ENCODE measurements at places on chromosomes 7 and 10. TPM values are rescaled to one million over a fixed set of nuclear protein-coding genes. Genes with fewer than 3 reads are reported as not detected.

GRCh38 chr10:46530249-46531186, 25.9 kb downstream of the GPRIN2 start:
- DNase-seq: no peak

GRCh38 chr10:110562348-110562747, 5.1 kb upstream of the SMC3 start:
- no peak for DNase-seq

GRCh38 chr10:7969623-7970022, 84.9 kb upstream of the GATA3 start:
- DNase-seq: no peak

DNA sequence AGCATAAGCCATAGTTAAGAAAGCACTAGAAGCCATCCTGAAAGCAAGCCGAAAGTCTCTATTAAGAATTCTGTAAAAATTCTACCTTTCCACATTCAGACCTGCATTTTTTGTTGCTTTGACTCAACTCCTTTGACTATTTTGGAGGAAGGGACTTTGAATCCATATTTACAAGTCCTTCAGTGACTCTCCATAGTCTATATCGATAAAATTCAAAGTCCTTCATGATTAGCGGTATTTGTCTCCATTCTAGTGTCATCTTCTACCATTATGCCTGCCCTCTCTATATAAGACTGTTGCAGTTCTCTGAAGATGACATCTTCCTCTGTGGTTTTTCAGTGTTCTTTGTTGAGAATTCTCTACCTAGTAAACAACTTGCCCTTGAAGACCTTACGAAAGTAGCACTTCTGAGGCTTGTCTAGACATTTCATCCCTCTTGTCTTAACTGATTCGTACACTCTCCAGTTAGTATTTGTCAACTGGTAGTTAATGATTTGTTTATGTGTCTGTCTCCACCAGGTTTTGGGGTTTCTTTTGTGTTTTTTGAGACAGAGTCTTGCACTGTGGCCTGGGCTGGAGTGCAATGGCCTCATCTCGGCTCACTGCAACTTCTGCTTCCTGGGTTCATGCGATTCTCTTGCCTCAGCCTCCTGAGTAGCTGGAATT, 1.7 kb downstream of the CCSER2 start:
- no peak for DNase-seq

Gene GPR15LG
- total RNA-seq: not detected

DNA sequence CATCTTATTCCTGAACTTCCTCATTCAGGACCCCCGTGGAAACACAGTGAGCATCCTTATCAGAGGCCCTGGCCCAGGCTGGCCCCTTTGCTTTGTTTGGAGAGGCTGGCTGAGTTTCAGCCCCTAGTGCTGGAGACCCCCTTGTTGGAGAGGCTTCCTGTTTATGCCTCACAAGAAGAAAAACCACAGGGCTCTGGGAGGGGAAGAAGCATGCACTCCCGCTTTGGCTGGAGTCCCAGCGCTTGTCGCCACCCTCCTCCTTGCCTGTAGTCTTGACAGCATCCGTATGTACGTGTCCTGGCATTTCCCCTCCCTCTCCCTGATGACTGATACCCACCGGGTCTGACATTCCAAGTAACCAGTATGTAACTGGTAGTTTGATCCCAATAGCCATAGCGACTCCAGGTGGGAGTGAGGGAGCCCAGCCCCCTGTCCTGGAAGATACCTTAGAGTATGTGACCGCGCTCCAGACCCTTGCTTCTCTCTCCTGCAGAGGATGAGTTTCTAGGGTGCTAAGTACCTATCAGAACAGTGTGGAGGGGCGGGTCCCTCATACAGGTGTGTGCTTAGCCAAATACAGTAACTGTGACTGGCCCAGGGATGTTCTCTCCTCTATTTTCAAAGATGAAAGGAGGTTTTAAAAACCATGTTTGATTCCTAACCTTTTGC, 6.9 kb upstream of the ATP6V0E2 start:
- peak; percentile 59 for DNase-seq
